ENCODE measurements at places on chromosomes 7 and 10.

DNA sequence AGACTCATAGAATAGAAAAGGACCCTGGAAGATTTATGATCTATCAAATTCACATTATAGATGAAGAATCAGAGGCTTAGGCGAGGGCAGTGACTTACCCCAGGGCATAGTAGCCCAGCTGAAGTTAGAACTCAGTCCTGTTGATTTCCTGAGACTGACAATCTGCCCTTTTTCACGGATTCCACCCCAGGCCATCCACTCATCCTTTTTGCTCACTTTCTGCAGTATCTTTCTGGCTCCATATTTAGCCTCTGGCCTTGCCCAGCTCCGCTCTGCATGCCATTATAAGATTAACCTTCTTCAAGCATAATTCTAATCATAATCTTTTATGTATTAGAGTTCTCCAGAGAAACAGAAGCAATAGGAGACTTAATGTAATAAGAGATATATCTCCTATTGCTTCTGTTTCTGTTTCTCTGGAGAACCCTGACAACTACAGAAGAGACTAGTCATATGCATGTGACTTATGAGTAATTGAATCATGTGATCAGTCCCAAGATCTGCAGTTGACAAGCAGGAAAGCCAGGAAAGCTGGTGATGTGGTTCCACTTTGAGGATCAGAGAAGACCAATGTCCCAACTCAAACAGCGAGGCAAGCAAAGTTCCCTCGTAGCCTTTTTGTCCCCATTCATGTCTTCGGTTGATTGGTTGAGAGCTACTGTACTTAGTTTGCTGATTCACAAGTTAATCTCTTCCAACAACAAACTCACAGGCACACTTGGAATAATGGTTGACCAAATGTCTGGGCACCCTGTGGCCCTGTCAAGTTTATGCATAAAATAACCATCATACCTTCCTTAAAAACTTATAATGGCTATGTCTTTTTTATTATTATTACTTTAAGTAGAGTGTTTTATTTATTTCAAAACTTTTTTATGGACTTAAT, 412.1 kb downstream of the SUGCT start:
- no peak for DNase-seq

GRCh38 chr7:45087301-45088145, 1.2 kb downstream of the NACAD start:
- no peak for DNase-seq

GRCh38 chr7:7554021-7554432, 12.7 kb upstream of the MIOS start:
- DNase-seq = no peak

DNA sequence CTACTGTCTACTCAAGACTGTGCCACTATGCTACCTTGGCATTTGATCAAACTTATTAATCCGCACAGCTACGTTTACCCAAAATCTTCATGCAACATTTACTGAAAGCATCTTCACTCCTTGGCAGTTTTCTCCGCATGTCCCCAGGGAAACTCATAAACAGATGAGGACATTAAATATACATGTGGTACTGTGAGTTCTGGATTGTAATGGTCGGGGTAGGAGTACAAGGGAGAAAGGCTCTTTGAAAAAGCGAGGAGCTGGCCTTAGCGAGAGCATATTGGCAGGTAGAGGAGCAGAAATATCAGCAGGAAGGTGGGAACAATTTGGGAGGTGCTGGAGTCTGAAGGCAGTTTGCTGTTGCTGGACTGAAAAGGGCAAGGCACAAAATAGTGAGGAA, 107.1 kb upstream of the NOBOX start:
- no peak for DNase-seq

DNA sequence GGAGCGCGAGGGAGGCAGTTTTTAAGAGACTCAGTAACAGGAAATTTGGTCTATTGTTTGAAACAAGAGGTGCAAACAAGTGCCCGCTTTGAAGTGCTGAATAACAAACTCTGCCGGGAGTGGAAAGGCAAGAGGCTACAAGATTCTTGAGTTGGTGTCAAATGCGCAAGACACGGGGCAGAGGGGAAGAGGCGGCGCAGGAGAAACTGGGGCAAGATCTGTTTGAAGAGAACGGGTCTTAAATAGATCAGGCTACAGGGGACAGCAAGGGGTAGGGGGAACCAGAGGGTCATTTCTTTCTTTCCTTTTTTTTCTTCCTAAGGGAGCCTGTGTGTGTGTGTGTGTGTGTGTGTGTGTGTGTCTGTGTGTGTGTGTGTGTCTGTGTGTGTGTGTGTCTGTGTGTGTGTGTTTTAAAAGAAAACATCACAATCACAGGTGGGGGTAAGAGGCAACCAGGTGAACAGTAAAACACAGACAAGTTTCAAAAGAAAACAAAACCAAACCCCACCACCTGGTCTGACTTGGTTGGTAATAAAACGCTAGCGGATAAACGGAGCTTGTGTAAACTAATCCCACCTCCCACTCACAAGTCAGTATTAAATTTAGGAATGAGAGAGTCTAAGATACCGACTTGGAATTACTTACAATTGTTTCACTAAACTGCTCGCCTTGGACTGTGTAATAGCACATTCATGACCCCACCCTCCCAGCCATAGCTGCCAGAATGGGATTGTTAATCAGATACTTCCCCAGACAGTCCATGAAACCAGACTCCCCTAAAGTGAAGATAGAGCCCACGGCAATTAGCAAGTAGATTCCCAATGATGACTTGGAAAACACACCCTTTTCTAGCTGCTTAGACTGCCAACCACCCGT, 13.1 kb upstream of the CUX1 start:
- no peak for DNase-seq

All from mesothelial cell of epicardium (in vitro differentiated cells).